ENCODE measurements at places on chromosomes 1 and 21.

GRCh38 chr1:172179918-172180317, 240.6 kb upstream of the C1orf105 start:
- DNase-seq: no peak

DNA sequence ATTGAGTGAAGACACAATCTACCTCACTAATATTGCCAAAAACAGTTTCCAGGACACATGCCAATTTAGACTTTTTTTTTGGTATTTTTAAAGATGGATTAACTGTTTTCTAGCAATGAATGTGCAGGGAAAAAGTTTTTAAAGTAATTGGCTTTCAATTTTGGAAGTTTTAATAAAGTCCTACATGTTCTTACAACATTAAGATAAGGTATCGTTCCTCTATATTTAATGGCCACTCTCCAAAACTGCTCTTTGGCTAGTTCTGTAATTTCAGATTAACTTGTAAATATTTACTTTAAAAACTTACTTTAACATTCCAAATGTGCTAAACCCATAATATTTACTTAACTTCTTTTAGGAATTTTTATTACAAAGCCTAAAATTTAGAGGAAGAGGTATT, 1332.2 kb upstream of the PRMT6 start:
- no peak for DNase-seq

GRCh38 chr1:169853341-169853740, 40.4 kb downstream of the SCYL3 start:
- DNase-seq: no peak

- DNase-seq: no peak
Measured at GRCh38 chr1:79614762-79615161, 608.2 kb upstream of the ADGRL4 start.

DNA sequence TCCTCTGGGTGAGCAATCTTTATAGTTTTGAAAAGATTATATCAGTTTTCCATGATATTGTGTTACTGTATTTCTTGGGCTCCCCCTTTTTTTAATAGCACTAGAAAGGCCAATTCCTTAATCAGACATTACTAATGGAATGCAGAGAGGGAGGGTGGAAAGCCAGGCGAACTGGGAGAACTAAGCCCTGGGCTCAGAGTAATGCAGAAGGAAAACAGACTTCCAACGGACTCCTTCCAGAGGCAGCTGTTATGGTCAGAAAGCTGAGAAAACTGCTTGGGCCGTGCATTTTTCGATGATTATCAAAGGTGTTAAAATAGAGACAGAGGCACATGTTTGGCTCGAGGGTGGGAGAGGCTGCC, 206.3 kb downstream of the FOXD2 start:
- no peak for DNase-seq

DNA sequence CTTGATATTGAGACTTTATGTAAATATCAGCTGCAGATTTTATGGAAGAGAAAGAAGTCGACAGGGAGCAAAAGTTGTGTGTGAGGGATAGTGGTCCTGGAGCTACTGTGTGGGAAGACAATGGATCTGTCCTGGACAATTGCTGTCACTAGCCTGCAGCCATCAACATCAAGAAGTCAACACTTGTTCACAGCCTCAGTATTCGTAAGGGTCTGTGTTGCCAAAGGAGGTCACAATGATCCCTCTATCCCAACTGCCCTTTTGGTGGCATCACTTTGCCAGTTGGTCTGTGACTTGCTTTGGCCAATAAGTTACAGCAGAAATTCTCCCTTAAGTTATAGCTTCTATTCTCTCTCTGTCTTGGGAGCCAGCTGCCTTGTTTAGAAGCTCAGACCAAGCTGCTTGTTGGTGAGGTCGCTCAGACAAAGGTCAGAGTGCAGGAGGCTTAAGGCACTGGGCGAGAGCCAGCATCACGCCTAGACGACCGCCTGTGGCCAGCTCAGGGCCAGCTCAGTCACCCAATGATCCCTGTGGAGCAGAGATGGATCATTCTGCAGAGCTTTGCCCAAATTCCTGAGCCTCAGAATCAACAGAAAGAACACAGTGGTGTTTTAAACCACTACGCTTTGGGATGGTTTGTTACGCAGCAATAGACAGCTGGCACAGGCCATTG, 134.9 kb downstream of the RHOU start:
- DNase-seq: no peak

DNA sequence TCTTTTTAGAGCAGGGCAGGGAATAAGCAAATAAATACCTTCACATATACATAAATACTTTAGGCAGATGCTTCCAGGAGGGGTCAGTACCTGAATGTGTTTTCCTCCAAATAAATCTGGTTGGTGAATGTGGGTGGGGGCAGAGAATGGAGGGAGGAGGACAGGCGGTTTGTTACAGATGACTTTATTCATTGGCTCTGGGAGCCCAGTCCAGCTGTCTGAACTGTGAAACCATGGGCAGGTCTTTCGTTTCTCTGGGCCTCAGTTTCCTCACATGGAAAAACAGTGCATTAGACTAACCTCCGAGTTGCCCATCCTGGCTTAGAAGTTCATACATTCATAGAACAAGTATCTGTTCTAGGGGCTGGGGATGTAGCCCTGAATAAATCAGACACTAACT, 124.6 kb downstream of the IER5 start:
- no peak for DNase-seq

DNA sequence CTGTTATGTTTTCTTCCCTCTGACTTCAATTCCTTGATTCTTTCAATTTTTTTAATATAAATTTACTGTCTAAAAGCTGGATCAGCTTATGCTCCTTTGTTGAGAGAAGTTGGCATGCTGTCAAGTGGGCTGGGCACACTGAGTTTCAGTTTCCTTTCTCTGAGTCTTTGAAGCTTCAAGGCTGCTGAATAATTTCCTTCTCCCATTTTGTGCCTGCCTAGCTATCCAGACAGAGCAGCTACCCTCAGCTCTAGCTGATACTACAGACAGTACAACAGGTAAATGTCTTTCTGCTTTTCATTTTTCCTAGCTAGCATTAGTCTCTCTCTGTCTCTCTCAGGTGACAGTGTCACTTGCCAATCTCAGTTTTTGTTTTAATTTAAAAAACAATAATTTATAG, at the start of gene IFI44:
Gene IFI44, plus strand, starts transcription at position 204 of the 400 bp plus-strand sequence. CDS start 365 bp downstream, outside the sequence.
- peak; percentile 34 for DNase-seq

DNA sequence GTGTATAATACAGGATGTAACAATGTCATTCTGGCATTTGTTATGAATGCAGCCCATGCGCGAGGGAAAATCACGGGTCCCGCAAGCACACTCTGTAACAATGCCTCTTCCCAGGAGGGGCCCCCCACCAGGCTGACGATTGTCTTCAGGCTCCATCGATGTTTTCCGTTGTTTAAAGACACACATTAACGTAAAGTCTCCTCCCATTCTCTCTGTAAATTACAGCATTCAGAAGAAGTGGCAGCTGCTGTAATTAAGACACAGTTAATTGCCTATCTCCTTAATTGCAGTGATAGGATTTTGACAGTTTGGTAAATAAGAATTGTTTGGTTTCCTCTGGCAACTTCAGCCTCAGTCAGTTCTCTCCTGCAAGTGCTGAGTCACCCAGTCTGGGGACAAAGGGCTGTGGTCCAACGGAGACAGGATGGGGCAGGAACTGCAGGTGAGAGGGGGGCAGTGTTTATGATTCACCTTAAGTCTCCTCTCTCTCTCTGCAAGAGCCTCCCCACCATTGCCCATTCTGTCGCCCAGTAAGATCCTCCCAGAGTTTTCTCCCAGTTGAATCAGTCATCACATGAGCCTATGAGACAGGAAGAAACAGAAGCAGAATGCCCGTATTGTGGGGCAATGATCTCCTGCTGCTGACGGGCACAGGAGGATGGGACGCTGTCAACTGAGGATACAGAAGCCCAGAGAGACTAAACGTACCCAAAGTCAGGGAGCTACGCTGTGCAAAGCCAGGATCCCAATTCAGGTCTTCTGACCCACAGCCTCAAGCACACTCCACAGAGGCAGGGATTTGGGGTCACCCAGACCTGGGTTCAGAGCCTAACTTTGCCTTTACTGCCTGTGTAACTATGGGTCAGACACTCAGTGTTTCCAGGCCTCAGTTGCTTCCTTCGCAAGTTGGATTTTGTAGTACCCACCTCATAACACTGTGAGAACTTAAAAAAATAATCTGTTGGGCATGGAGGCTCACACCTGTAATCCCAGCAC, 110.0 kb downstream of the ADSS2 start:
- DNase-seq: no peak

GRCh38 chr21:23955135-23955843, 1652.0 kb downstream of the MRPL39 start:
- no peak for DNase-seq
